Aortic smooth muscle cell (primary cell): ENCODE measurements at places on chromosomes 16 and 17. TPM values are rescaled to one million over a fixed set of nuclear protein-coding genes. Genes with fewer than 3 reads are reported as not detected.

The OR2C1 gene
- total RNA-seq = 0.12 and 0.26 TPM in 2 replicates

The MYL4 gene
- total RNA-seq = 0.13 TPM in 1 of 2 replicates, not detected in the other

The CDK5R1 gene
- total RNA-seq = 0.50 and 0.79 TPM in 2 replicates

The GUCY2D gene
- not detected in 2 replicates for total RNA-seq

The PYY gene
- total RNA-seq = not detected in 2 replicates

The ACSM3 gene
- 0.62 and 0.79 TPM in 2 replicates for total RNA-seq
